ENCODE measurements at places on chromosomes 6 and 20.

DNA sequence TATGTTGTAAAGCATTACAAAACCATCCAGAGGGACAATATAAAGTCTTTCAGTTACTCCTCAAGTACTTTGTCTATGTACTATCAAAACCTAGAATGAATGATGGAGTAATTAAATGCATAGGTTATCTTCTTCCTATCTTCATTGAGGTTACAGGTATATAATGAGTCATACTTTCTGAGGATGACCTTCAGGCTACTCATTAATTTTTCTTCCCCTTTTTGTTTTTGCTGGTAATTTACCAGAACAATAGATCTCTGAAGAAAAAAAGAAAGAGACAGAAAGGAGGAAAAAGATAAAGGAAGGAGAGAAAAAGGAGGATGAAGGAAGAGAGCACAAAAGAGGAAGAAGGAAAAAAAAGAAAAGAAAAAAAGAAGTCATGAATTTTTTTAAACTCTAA lies 398.4 kb downstream of the TBC1D32 start:
- DNase-seq, result no peak

GRCh38 chr6:111818539-111819226 lies 54.6 kb downstream of the FYN start:
- no peak for DNase-seq

- DNase-seq, result no peak
These were observed 168.4 kb upstream of the BMP5 start for GRCh38 chr6:56043761-56044160.

GRCh38 chr6:7107578-7108195 lies at the start of gene RREB1:
TSS of gene RREB1 (plus strand) at chr6:7107961. CDS start at chr6:7181912, 73,951 bp downstream.
- DNase-seq, result peak; percentile 83

GRCh38 chr6:111228094-111228493 lies 140.8 kb downstream of the SLC16A10 start:
- DNase-seq, result no peak

All from endodermal cell (in vitro differentiated cells).